Ovary (tissue), 10 donors: ENCODE measurements at places on chromosomes 11 and 22.
A peak's percentile ranks its signal among the peaks of the same experiment; 100 is the strongest.

GRCh38 chr11:64967375-64967774, 4.5 kb downstream of the MAJIN start:
- no peak for DNase-seq

GRCh38 chr11:34303028-34303570, 54.7 kb downstream of the ABTB2 start:
- no peak for DNase-seq

- DNase-seq, result no peak
Measured at GRCh38 chr11:16356057-16356760, at the start of gene SOX6. Gene SOX6, minus strand, starts transcription at chr11:16356546. Its CDS starts 15,298 bp downstream, at chr11:16341248.

GRCh38 chr11:45805305-45806071, 539 bp downstream of the SLC35C1 start:
- peak; percentile 52 for DNase-seq

DNA sequence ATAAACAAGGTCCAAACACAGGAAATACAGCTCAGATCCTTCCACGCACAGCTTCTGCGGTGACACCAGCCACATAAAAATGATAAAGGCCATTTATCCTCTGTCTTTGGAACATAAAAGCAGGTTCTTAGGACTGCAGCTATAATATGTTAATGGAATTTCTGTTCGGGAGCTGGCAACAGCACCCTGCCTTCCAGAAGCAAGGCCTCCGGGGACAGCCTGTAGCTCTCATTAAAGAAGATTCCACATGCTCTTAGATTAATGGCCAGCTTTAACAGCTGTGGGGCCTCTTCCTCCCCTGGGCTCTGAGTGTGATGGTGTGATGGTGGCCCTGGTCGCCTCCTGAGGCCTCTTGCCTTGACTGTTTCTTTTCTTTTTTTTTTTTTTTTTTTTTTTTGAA, 137.3 kb downstream of the CACNA1I start:
- DNase-seq, result no peak

DNA sequence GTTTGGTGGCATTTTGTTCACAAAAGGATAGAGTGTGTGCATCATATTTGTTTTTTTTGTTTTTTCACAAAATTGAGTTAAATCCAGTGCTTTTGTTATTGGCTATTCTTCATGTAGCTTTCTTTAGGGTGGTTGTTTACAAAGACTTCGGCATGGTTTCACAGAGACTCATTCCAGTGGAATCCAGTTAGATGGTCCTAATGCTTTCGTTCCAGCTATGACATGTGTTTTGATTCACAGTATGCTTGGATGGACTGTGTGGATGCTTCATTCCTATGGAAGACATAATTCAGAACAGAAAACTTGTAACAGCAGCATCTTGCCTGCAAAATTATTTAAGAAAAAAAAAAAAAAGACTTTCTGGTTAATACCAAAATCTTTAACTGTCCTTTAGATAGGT, 97.9 kb downstream of the PDHX start:
- DNase-seq, result no peak

DNA sequence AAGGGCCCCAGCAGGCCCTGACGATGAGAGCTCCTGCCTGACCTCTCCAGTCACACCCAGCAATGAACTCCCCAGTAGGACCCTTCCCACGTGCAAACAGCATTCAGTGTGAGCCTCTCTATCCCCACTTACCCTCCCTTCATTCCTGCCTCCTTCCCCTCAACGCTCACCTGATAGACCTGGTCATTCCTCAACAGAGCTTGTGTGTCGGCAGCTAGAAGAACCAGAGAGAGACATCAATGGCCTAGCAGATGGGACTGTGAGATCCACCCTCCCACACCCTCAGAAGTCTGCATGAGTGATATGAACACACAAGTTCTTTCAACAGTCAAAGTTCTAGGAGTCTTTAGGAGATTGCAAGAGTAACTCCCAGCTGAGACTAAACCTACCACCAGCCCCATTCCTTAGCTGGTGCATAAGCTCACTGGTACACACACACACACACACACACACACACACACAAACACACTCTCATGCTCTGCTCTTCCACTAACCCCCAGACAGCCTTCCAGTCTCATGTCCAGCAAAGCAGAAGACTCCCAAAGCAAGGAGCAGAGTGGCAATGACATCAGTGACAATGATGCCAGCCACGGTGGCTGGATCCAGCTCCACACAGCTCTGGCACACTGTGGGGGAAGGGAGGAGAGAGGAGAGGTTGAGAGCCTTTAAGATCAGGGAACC, 3.1 kb downstream of the CD3D start:
- no peak for DNase-seq

- DNase-seq, result no peak
Measured at GRCh38 chr22:48237466-48238283, 1475.2 kb downstream of the TBC1D22A start.

DNA sequence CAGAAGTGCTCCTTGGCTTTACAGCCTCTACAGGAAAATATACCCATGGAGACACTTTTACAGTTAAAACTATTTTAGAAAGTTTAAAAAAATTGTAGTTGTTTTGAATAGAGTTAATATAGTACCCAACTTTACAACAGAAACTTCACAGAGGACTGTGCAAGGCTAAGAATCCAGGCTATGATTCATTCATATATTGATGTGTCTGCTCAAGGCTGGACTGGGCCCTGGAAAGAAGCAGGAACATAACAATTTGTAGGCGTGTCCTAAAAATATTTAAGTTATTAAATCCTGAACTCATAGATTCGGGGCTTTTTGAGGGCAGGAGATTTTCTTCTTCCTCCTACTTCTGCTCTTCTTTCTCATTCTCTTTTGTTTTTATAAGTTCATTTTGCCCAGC, 291.5 kb upstream of the CCDC179 start:
- no peak for DNase-seq

- no peak for DNase-seq
Measured at GRCh38 chr11:494761-495536, 12.1 kb downstream of the RNH1 start.

DNA sequence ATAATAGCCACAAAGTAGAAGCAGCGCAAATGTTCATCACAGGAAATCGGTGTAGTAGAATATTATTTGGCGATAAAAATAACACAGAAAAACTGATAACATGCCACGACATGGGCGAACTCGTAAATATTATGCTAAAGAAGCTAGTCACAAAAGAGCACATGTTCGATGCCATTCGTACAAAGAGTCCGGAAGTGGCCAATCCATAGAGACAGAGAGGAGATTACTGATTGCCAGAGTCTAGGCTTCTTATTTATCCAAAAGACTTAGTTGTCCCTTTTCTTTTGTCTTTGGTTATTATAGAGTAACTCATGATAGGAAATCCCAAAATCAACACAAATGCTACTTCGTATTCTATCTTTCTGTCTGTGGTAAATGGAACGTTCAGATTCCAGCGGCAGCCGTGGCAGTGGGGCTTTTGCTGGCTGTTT, 56.5 kb downstream of the MED15 start:
- no peak for DNase-seq

GRCh38 chr22:29352778-29353177, 35.6 kb downstream of the AP1B1 start:
- no peak for DNase-seq

DNA sequence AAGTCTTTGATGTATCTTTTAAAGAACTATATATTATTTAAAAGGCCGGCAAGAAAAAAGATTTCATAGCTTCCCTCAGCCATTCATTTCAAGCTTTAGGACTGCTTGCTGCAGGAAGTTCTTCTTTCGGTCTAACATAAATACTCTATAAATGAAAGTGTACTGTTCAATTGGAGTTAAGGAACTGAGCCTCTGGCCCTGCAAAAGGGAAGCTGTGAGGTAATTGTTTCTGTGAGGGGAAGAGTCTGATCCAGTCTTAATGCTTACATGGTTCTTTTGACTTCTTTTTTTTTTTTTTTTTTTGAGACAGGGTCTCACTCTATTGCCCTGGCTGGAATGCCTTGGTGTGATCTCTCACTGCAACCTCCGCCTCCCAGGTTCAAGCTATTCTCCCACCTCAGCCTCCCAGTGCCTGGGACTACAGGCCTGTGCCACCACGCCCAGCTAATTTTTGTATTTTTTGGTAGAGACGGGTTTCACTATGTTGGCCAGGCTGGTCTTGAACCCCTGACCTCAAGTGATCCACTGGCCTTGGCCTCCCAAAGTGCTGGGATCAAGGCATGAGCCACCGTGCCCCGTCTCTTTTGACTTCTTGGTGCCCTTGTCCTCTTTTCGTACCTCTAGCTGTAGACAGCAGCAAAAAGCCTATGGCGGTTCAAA, 4.7 kb upstream of the TRIM29 start:
- no peak for DNase-seq

- DNase-seq, result no peak
Measured at GRCh38 chr22:21087119-21087518, 41.4 kb downstream of the LRRC74B start.

- no peak for DNase-seq
Measured at GRCh38 chr11:13384908-13385640, 77.9 kb downstream of the BTBD10 start.

DNA sequence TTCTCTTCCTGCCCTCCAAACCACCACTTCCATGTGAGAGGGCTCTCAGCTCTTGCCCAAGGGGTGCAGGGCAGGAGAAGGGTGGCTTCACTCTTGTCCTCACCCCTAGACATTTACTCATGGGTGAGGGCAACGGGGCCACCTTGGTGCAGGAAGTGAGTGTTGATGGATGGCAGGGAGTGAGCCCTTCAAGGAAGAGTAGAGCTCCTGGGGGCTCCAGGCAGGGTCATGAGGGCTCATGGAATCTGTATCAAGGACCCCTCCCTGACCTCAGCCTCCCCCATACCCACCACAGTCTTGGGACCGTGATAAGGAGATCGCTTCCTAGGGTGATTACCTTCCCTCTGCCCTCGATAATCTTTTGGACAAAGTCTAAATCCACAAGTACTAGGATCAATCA, 37.8 kb downstream of the TSPAN18 start:
- DNase-seq, result no peak

GRCh38 chr11:128686021-128686741, 7.7 kb upstream of the FLI1 start:
- no peak for DNase-seq

DNA sequence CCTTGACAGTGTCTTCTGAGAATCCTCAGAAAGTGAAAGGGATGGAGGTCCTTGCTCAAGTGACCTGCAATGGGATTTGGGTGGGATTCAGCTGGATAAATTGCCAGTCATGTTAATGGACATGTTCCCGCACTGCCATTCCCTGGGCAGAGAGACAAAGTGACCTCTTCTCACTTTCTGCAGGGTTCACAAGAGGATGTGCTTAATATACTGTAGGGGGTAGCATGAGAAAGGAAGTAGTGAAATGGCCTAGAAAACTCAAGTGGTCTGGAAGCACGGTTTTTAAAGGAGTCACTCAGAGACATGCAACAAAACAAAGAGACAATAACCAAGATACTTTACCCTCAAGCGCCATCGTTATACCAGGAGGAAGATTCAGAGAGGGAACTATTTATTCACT, 70.2 kb downstream of the NELL1 start:
- DNase-seq, result no peak

DNA sequence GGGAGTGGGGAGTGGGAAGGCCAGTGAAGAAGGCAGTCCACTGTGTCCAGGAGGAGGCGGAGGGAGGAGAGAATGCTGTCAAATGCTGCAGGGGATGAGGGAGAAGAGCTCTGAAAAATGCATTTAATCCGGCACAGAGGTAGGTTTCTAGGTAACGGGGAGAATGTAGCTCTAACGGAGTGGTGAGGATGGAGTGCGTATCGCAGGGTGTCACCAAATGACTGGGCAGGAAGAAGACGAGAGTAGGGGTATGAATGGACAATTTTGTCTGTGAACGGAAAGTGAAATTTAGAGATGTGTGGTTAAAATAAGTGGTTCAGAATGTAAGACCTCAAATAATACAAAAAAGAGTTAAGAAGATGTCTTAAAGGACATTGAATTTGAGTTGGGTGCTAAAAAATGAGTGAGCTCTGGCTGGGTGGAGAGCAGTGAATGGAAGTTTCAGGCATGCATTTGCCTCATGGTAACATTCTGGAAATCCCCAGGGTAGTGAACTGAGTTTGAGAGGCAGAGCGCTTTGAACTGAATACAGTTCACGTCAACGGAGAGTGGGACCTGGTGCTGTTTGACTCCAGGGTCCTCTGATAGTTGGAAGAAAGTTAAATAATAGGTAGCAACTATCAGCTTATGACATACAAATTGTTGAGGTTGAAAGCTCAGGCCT, 81.3 kb upstream of the CADM1 start:
- DNase-seq, result no peak

- no peak for DNase-seq
Measured at GRCh38 chr11:93622043-93622442, 39.4 kb upstream of the CEP295 start.

- DNase-seq, result no peak
Measured at GRCh38 chr11:123211149-123211852, 16.3 kb upstream of the CLMP start.

- DNase-seq, result no peak
Measured at GRCh38 chr11:26096451-26096850, 235.5 kb upstream of the ANO3 start.

- DNase-seq, result peak; percentile 40
Measured at GRCh38 chr22:27474711-27475547, 326.6 kb downstream of the MN1 start.

- DNase-seq, result no peak
Measured at GRCh38 chr11:28838741-28839140, 730.6 kb downstream of the METTL15 start.

- no peak for DNase-seq
Measured at GRCh38 chr22:24133187-24133965, 47.9 kb upstream of the SUSD2 start.

GRCh38 chr11:35618497-35619115, 346 bp downstream of the FJX1 start:
- no peak for DNase-seq

DNA sequence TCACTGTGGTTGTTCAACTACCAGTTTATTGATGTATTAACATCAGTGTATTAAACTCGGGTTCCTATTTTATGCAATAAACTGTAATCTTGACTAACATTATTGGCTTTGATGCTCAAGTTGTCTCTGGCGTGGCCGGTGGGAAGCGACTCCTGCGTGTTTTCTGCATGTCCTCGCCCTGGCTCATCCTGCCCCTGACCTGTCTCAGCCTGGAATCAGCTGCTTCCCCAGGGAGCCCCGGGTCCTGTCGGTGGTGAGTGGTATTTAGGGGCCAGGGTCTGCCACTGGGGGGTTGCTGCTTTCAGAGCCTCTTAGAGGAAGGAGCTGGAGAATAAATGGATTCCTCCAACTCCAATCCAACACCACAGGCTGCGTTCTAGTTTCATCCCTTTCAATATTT, 22.5 kb downstream of the IFITM10 start:
- no peak for DNase-seq

DNA sequence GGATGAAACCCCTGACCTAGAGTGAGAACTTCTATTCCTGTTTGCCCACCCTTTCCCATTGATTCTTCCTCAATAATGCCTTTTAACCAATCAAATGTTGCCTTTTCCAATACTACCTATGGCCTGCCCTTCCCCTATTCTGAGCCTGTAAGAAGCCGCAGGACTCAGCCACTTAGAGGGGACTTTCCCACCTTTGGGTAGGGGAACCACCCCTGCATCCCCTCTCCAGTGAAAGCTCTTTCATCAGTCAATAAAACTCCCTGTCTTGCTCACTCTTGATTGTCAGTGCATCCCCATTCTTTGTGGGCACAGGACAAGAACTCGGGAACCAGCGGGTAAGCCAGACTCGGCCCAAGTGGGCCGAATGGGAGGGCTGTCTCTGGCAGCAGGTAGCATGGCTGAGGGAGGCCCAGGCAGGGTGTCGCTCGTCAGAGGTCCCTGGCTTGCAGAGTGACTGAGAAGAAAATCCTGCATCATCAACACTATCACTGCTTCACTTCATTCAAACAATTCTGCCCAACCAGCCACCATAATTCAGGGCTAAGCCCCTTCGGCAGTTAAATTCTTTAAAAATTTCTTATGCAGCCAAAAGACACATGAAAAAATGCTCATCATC, 30.4 kb downstream of the LDHAL6A start:
- no peak for DNase-seq
